HCT116 (cell line): ENCODE measurements at places on chromosomes 16 and 17. TPM values are rescaled to one million over a fixed set of nuclear protein-coding genes. Genes with fewer than 3 reads are reported as not detected.

GRCh38 chr17:60604686-60605334 is 4.8 kb downstream of the PPM1D start:
- H3K36me3 ChIP-seq = no peaks in the 10 kb centered on the region
- no peak overlapping the region for H3K4me3 ChIP-seq
- peaks cover 18% of the 10 kb centered on the region for H3K4me1 ChIP-seq
- H3K27me3 ChIP-seq = no peaks in the 10 kb centered on the region
- H3K27ac ChIP-seq = peak overlapping the region; percentile 6; the same call in 1 of the 2 replicates

DNA sequence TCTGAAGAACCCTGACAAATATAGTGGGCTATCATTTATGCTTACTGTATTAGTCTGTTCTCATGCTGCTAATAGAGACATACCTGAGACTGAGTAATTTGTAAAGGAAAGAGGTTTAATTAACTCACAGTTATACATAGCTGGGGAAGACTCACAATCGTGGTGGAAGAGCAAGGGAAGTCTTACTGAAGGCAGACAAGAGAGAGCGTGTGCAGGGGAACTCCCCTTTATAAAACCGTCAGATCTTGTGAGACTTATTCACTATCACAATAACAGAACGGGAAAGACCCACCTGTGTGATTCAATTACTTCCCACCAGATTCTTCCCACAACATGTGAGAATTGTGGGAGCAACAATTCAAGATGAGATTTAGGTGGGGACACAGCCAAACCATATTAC is 526.8 kb upstream of the GOT2 start:
- H3K27ac ChIP-seq = no peak overlapping the region
- no peaks in the 10 kb centered on the region for H3K4me1 ChIP-seq
- no peaks in the 10 kb centered on the region for H3K36me3 ChIP-seq
- H3K27me3 ChIP-seq = no peaks in the 10 kb centered on the region
- H3K4me3 ChIP-seq = no peak overlapping the region

DNA sequence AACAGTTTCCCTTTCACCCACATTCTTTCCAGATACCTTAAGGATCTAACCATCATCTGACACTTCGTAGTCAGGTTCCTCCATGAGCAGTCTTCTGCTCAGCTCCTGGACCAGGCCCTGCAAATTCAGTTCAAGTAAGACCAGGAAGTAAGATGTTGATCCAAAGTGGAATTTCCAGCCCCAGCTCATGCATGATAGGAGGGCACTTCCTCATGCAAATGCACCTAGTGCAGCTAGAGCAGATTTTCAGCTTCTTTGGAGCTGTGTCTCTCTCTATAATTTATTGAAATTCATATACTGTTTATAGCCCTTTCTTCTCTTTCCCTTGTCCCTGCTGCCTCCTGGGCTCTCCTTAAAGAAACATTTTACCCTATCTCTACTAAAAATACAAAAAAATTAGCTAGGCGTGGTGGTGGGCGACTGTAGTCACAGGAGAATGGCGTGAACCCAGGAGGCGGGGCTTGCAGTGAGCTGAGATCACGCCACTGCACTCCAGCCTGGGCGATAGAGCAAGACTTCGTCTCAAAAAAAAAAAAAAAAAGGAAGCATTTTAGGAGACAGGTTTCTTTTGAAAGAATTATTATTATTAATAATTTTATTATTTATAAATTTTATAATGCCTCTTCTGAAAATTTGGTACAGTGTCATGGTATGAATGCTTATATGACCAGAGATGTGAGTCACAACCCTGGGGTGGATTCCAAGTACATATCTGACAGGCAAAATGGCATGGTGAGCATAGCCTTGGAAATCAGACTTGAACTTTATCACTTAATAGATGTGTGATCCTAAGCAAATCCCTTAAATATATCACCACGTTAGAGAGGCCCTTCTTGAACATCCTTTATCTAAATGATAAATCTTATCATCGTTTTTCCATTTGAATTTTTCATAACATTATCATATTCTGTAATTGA is 94.3 kb downstream of the SSH2 start:
- no peaks in the 10 kb centered on the region for H3K27me3 ChIP-seq
- no peak for DNase-seq
- no peak overlapping the region for H3K27ac ChIP-seq
- H3K4me3 ChIP-seq = no peak overlapping the region
- no peaks in the 10 kb centered on the region for H3K36me3 ChIP-seq

DNA sequence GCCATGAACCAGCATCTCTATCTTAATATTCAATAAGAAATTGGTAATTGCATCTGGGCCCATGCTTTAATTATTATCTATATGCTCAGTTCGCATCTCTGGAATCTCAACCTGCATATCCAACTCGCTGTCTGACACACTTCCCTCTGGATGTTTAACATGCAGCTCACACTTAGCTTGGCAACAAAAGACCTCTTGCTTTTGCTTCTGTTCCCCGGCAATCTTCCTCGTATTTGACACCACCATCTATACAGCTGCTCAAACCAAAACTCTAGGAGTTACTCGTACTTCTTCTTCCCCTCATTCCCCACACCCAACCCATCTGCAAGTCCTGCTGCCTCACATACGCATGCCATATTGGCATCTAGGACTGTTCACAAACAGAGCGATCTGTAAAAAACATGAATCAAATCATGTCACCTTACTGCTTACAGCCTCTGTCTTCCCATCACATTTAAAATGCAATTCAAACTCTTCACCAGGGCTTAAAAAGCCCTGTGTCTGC is 300.6 kb downstream of the CEP112 start:
- H3K4me1 ChIP-seq = no peaks in the 10 kb centered on the region
- no peak overlapping the region for H3K27ac ChIP-seq
- DNase-seq = no peak
- no peaks in the 10 kb centered on the region for H3K36me3 ChIP-seq

DNA sequence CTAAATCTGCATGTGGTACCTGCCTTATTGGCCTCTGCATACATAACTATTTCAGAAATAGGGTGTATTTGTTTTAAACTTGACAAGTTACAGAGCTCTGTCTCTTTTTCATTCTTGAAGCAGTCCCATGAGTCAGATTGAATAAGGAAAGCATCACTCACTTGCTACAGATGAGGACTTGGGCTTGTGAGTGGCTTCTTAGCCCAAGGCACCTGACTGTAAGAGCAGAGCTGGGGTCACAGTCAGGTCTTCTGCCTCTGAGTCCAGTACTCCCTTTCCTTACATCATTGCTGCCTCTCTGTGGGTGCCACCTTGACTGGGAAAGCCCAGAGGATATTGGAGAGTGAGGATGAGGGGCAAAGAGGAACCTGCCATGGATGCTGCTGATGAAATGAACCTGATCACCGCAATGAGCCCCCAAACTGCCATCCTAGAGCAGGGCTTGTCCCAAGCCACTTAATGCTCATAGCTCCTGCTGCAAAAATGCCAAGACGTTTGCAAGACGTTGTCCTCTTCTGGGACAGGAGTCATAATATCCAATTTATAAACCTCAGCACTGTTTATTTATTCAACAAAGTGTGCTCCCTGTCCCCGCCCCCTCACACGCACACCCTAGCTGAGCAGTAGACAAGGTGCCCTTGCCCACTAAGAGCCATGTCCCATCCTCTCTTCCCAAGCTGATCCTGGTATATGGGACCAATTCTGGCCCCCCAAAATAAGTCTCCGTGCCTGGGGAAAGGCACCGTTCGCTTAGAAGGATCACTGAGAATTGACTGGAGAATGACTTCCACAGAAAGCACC is 74.1 kb downstream of the CCDC182 start:
- no peaks in the 10 kb centered on the region; the same call in 1 of the 2 replicates for H3K36me3 ChIP-seq
- H3K4me3 ChIP-seq = no peak overlapping the region
- no peak for DNase-seq

DNA sequence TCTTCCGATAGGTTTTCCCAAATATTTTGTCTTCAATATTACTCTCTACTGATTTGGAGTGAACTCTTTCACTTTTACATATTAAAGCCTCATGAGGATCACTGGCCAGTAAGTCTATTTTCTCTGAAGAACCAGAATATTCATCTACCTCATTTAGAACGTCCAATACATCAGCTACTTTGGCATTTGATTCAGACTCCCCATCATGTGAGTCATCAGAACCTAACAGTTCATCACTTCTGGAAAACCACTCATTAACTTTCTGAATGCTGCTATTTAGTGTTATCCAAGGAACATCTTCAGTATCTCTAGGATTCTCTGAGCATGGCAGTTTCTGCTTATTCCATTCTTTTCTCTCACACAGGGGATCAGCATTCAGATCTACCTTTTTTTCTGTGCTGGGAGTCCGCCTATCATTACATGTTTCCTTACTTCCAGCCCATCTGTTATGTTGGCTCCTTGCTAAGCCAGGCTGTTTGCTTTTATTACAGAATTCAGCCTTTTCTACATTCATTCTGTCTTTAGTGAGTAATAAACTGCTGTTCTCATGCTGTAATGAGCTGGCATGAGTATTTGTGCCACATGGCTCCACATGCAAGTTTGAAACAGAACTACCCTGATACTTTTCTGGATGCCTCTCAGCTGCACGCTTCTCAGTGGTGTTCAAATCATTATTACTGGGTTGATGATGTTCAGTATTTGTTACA is 30.9 kb downstream of the BRCA1 start:
- no peak for DNase-seq
- peaks cover 14% of the 10 kb centered on the region for H3K36me3 ChIP-seq
- H3K4me1 ChIP-seq = no peaks in the 10 kb centered on the region
- H3K27ac ChIP-seq = no peak overlapping the region
- H3K4me3 ChIP-seq = no peak overlapping the region

- H3K27ac ChIP-seq = no peak overlapping the region
- H3K27me3 ChIP-seq = no peaks in the 10 kb centered on the region
- 0 out of 2 replicates have a peak, but pooled peaks cover 3% of the 10 kb centered on the region for H3K4me1 ChIP-seq
- no peaks in the 10 kb centered on the region for H3K36me3 ChIP-seq
Observed at GRCh38 chr16:81172769-81173658, 65.5 kb upstream of the BCO1 start.

GRCh38 chr17:44688200-44688599 is 1.4 kb downstream of the CCDC43 start:
- DNase-seq = no peak
- no peaks in the 10 kb centered on the region for H3K27me3 ChIP-seq
- H3K27ac ChIP-seq = no peak overlapping the region
- peak overlapping the region; percentile 98 for H3K4me3 ChIP-seq
- peaks cover 26% of the 10 kb centered on the region for H3K4me1 ChIP-seq

The KCNH4 gene
- total RNA-seq = not detected
